ENCODE measurements at places on chromosomes 16 and 17.

GRCh38 chr16:12228602-12229499, 252.3 kb downstream of the SNX29 start:
- peak; percentile 35 for DNase-seq

- no peak for DNase-seq
Measured at GRCh38 chr16:27802664-27803439, 252.9 kb downstream of the KATNIP start.

- DNase-seq, result no peak
Measured at GRCh38 chr17:72839131-72839725, 253.3 kb downstream of the SLC39A11 start.

- DNase-seq, result no peak
Measured at GRCh38 chr17:52536489-52536888, 378.0 kb upstream of the CA10 start.

DNA sequence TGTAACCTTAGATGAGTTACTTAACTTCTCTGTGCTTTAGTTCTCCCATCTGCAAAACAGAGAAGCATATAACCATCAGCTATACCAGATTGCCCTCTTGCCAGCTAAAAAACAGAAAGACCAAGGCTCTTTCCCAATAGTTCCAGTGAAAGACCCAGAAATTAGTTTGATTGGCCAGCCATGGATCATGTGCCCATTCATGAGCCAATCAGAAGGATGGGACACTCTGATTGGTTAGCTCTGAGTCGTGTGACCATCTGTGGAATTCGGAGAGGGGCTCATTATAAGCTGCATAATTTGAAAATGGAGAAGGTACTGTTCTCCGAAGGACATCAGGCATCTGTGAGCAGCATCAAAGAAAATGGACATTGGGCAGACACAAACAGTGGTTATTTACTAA, 155.2 kb downstream of the ABCC12 start:
- DNase-seq, result no peak

DNA sequence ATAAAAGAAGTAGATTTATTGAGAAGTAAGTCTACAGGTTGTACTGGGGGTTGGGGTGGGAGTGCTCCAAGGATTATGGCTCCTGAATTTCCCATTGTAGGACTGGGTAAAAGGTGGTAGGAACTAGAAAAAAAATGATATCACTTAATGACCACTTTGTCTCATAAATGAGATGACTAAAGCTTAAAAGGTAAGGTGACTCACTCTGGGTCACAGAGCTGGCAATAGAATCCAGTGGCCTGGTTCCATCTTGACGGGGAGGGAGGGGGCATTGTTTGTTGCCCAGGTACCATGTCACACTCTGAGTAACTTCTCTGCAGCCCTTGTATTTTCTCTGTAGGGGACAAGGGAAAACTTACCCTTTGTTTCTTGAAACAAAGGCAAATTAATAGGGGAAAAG, 126.1 kb downstream of the PITPNC1 start:
- no peak for DNase-seq

- no peak for DNase-seq
Measured at GRCh38 chr17:4017377-4017776, 53.1 kb upstream of the ATP2A3 start.

- DNase-seq, result no peak
Measured at GRCh38 chr17:7560172-7561027, 1.3 kb upstream of the SENP3 start.

DNA sequence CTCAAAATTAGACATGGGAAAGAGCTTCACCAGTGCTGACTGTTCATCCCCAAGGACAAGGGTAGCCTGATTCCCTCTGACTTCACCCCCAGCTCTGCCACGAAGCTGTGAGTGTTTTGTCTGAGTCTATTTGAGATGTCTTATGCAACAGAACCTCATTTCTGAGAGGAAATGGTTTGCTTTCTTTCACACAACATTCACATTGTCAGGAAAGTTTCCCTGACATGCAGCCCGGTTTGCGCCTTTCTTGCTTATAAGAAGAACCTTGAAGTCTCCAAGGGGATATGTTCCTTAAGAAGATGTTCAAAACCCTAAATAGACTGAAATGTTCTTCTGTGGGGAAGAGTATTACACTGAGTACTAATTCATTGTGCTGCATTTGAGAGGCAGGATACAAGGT, 300.5 kb upstream of the CCL2 start:
- no peak for DNase-seq

GRCh38 chr17:6444571-6445335, 498 bp downstream of the PIMREG start:
- no peak for DNase-seq

- DNase-seq, result no peak
Measured at GRCh38 chr17:27217631-27218030, 76.3 kb upstream of the WSB1 start.

GRCh38 chr17:78995761-78996451, 13.7 kb downstream of the CANT1 start:
- DNase-seq, result no peak

DNA sequence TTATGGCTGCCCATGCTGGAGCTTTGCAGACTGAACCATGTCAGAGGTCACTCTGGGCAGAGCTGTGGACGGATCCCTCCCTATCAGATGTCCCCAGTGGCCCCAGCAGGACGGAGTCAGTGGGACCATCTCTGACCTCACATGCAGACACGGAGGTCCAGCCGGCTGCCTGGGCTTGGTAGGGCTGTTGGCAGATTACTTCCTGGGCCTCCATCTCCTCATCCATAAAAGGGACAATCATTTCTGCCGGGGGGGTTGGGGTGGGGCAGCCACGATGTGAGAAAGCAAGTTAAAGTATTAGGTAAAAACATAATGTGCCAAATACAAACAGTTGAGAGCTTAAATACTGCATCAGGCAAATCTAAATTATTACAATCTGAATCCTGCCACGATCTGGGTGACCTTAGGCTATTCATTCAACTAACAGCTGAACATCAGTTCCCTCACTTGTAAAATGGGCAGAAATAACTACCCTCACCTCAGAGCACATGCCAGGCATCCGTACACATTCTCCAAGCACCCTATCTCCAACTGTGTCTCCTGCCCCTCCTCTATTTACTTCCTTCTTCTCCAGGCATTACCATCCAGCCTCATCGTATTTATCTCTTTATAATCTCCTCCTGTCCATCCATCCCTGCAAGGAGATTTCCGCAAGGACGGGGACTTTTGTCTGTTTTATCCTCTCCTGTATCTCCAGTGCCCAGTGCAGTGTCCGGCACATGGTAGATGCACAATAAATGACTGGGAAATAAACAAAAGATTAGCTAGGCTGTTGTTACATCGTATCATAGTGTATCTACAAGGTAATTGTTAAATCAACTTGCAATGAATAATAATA, 192.3 kb upstream of the FOXF1 start:
- DNase-seq, result no peak

- no peak for DNase-seq
Measured at GRCh38 chr17:81400154-81400977, 5.1 kb downstream of the BAHCC1 start.

- no peak for DNase-seq
Measured at GRCh38 chr16:84562174-84562815, 55.6 kb downstream of the COTL1 start.

- DNase-seq, result no peak
Measured at GRCh38 chr17:82047914-82048570, 3.6 kb downstream of the RFNG start.

DNA sequence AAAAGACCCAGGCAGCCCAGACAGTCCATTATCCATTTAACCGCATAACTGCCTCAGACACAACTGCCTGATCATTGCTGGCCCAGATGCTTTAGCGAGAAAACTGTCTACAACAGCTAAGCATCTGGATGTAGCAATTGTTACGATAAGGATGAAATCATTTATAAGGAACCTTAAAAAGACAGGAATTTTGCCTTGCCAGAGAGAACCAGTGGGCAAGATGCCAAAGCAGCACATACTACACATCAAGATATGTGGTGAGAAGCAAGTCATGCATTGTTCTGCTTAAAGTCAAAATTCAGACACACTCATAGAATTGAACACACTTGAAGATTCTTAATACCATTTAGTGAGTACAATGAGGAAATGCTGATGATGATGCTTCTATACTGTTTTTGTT, 1525.3 kb downstream of the CDH8 start:
- no peak for DNase-seq

GRCh38 chr16:50209546-50210265, 56.6 kb downstream of the TENT4B start:
- DNase-seq, result no peak

DNA sequence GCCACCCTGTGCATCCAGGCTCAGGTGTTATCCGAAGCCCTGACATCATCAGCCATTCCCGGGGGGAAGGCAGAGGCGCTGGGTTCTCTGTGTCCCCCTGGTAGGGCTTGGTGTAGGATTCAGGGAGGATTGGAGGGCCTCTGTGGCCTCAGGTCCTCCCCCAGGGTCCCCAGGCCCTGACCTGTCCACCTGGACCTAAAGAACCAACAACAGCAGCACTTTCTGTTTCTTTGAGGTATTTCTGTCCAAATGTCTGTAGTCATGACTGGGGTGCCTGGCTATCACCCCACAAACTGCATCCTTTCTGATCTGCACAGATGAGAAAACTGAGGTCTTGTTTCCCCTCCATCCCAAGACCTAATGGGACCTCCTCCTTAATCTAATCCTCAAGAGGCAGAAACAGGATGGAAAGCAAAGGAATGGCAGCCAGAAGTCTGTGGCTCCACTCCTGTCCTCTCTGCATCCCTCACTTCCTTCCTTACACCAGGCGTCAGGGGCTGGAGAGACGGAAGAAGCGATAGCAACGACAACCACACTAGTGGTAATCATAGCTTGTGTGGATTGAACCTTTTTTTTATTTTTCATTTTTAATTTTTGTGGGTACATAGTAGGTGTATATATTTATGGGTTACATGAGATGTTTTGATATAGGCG, 11.8 kb downstream of the NLRC5 start:
- DNase-seq, result no peak

GRCh38 chr17:8969901-8970300, 4.4 kb upstream of the PIK3R5 start:
- DNase-seq, result no peak

DNA sequence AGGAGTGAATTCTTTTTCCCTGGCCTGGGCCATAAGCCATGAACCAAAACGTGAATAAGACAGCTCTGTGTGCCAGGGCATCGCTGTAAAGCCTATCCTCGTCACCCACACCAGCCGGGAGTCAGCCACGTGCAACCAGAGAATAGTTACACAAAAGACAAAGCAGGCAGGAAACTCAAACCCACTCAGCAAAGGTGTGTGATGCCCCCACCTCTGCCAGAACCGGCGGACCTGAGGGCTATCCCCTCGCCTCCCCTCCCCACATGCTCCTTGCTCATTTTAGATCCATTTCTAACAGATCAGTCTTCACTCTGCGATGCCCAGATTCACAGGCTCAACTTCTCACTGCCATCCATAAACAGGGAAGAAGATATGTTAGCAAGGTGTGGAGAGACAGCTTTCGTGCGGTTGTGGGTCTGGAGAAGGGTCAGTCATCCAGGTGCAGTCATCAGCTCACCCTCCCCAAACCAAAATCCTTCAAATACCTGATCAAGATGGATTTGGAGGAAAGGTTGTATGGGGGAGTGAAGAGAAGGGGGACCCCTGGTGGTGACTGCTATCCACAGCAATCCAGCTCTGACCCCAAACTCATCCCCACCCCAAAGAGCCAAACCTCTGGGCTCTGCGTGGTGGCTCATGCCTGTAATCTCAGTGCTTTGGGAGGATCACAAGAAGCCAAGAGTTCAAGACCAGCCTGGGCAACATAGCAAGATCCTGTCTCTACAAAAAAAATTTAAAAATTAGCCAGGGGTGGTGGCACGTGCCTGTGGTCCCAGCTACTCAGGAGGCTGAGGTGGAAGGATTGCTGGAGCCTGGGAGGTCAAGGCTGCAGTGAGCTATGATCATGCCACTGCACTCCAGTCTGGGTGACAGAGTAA, 219.2 kb downstream of the C16orf78 start:
- peak; percentile 41 for DNase-seq

DNA sequence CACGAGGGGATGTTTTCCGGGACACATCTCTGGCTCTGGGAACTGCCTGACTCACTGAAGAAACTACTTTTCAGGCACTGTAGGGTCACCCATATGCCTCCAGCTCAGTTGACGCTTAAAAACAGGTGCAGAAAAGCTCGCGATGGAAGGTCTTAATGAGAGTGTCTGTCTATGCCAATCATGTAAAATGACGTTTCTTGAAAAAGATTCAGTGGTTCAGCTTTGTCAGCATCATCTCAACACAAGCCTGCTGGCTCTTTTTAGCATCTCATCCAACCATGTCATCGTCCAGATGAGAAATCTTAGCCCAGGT, 27.5 kb downstream of the OR1D5 start:
- DNase-seq, result no peak

- DNase-seq, result no peak
Measured at GRCh38 chr16:87725596-87726235, 40.1 kb downstream of the KLHDC4 start.

DNA sequence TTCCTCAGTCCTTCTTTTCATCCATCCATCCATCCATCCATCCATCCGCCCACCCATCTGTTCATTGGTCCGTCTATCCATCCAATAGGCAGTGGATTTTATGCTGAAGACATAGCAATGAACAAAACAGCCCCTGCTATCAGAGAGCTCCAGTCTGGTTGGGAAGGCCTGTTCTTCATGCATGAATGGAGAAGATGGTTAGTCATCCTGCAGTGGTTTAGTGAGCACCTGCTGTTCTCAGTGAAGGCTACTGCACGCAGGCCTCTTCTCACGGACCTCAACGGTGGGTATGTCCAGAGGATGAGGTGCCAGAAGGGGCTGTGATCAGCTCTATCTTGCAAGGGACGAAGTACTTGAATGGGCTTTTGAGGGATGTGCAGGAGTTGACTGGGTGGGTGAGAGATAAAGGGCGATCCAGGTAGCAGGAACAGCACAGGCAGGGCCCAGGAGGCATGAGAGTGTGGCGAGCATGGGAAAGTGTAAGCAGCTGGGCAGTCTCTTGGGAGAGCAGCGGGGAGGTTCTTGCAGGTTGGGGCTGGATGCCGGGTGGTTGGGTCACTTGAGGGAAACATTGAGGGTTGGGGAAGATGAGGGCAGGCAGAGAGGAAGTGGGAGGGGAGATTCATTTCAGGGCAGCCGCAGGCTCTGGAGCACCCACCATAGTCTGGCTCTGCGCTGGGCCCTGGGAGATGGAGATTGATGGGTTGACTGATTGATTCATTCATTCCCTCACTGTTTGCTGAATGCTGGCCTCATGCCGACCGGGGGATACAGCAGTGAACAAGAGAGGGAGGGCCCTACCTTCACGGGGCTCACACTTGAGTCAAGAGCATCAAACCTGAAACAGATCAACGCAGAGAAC, 115.0 kb upstream of the CIBAR2 start:
- DNase-seq, result no peak

GRCh38 chr16:26070302-26071100, 378.7 kb downstream of the HS3ST4 start:
- peak; percentile 5 for DNase-seq

DNA sequence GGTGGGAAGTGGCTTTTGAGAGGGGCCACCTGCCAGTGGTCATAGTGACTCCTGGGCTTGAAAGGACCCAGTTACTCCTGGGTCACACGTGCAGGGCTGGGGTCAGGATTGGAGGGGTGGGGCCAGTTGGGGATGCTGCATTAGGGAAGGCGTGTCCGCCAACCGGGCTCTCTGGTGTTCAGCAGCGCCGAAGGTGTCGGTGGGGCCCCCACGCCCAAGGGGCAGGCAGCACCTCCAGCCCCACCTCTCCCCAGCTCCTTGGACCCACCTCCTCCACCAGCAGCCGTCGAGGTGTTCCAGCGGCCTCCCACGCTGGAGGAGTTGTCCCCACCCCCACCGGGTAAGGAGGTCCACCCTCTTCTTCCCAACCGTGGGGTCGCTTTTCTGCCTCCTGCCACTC, 9.5 kb downstream of the ABI3 start:
- DNase-seq, result no peak

- no peak for DNase-seq
Measured at GRCh38 chr17:77923776-77924513, 34.6 kb upstream of the TNRC6C start.
